ENCODE measurements at places on chromosomes 3 and 15.

DNA sequence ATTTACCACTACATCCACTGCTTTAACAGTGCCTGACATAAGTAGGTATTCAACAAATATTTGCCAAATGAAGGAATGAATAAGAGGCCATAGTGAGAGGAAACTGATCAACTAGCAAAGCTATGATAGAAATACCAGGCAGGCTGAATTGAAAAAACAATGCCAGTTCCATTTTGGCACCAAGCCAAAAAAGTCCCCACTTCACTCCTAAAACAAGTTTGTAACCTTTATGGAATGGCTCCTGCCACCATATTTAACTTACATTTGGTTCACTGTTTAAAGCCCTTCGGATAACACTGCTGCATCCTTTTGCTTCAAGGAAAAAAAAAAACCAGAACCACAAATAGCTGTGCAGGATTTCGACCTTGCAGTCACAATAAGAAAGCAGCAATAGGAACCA is 166.1 kb downstream of the FRMD5 start:
- no peak for DNase-seq

- DNase-seq, result no peak
Measured at GRCh38 chr3:159950156-159950898, 38.3 kb upstream of the IL12A start.

GRCh38 chr3:134308350-134308891 is 57.8 kb upstream of the RYK start:
- peak; percentile 46 for DNase-seq

DNA sequence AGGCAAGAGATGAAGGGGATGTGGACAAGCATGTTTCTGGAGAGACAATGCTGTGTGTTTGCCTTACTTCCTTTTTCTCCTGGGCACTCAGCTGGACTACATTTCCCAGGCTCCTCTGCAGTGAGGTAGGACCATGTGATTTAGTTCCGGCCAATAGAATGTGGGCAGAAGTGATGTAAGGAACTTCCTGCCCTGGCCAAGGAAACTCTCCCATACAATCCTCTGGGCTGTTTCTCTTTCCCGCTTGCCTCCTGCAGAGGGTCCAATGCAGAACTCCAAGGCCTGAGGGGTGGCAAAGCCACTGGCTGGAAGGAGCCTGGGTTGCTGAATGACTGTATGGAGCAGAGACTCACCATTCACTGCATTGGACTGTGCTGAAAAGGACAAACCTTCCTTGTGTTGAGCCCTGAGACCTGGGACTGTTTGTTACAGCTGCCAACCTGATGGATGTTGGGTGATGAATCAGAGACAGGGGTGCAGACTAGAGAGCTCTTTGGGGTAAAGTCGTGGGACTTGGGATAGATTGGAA is 82.7 kb upstream of the SLC6A6 start:
- no peak for DNase-seq

- DNase-seq, result no peak
Measured at GRCh38 chr15:84992157-84992944, 10.7 kb downstream of the PDE8A start.

- DNase-seq, result no peak
Measured at GRCh38 chr3:113065336-113065735, 74.6 kb downstream of the GTPBP8 start.

DNA sequence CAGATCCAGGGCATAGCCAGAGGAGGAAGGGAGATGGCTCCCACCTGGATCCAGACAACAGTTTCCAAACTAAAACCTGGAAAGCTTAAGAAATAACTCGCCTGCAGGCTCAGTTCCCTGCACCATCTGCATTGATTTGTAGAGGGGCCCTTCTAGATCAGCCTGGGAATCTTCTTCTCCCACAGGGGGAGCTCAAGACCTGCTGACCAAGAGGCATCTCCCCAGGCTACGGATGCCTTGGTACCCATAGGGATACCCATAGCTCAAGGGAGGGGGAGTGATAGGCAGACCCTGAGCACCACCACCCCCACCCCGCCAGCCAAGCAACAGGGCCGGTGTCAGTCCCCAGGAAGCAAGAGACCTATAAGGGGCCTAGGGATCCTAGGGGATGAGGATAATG is 28.0 kb upstream of the DCLK3 start:
- DNase-seq, result no peak

- DNase-seq, result no peak
Measured at GRCh38 chr3:70519026-70519425, 206.6 kb upstream of the MDFIC2 start.

DNA sequence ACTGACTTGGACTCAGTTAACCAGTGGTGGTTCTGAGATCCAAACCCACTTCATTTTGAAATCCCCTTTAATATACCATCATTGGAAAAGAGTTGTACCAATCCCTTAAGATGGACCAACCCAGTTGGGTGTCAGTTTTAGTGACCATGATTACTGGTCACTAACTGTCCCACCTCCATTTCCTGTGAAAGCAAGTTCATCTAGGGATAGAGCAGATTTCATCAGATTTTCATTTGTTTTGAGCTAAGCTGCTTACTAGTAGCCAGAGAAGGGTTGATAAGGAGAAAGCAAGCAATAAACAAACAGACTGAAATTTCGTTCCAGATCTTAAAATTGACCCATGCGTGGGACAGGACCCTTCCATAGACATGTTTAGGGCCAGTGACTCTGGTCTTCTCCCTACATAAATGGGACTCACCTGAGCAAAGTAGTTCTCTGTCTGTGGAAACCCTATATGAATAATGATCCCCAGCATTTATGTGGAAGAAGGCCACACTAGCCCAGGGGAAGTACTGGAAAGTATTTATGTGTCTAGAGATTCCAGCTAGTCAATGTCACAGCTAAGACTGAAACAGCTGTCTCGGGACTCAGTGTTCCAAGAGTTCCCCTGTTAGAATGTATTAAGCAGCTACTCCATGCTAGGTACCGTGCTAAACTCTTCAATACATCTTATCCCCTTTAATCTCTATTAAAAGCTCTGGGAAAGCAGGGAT is 196.0 kb upstream of the BCL6 start:
- DNase-seq, result no peak

DNA sequence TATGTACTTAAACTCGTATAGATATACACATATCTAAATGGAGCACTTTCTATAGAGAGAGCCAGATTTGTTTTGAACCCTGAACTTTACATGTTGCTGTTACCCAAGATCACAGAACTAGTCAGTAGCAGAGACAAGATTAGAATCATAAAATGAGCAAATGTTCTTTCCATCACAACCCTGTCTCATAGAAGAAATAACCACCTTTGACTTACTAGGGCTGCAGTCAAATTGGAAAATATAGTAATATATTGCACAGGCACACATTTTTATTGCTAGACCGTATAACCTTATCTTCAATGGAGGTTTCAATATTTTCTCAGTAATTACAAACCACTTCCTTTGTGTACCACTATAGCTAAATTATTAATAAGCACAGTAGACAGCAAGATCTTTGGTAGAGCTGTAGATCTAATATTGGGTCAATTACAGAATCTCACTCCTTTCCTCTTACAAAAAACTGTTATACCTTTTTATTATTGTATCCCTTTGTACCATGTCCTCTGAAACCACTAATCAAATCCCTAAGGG is 41.5 kb upstream of the TBL1XR1 start:
- no peak for DNase-seq

- no peak for DNase-seq
Measured at GRCh38 chr3:23330568-23330967, 127.4 kb downstream of the UBE2E2 start.

DNA sequence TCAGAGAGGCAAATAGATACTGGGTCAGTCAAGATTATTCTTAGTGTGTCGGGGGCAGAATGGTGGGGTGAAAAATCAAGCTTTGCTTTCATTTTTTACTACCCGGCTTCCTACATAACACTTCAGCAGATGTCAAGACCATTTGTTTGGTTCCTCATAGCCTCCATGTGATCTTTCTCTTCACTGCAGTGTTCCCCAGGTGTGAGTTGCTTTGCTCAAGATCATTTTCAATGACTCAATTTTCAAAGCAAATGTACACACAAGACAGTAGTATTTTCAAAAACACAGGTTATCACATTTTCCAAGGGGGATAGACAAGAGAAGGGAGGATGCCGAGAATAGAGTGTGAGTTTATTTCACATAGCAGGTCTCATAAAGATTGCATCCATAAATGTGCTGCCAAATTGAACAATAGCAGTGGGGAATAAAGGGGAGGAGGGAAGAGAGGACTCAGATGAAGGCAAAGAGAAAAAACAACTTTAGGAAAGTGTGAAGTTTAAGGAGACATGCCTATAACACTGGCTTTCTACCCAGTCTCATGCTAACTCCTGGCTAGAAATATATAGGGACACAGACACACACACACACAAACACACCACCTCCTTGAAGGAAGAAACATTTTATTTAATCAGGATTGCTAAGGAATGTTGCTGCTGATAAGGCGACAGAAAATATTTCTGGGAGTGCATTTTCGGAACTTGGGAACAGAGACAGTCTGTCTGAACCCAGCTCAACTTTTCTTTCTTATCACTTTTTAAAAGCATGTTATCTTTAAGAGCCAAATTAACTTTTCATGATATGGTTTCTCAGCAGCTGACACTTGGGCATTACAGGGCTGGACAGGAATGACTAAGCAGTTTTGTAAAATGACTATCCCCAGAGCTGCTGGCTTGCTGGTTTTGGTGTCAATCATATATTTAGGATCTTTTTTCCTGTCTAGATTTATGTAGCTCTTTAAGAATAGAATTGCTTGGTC is 402.4 kb downstream of the RBMS3 start:
- DNase-seq, result no peak

DNA sequence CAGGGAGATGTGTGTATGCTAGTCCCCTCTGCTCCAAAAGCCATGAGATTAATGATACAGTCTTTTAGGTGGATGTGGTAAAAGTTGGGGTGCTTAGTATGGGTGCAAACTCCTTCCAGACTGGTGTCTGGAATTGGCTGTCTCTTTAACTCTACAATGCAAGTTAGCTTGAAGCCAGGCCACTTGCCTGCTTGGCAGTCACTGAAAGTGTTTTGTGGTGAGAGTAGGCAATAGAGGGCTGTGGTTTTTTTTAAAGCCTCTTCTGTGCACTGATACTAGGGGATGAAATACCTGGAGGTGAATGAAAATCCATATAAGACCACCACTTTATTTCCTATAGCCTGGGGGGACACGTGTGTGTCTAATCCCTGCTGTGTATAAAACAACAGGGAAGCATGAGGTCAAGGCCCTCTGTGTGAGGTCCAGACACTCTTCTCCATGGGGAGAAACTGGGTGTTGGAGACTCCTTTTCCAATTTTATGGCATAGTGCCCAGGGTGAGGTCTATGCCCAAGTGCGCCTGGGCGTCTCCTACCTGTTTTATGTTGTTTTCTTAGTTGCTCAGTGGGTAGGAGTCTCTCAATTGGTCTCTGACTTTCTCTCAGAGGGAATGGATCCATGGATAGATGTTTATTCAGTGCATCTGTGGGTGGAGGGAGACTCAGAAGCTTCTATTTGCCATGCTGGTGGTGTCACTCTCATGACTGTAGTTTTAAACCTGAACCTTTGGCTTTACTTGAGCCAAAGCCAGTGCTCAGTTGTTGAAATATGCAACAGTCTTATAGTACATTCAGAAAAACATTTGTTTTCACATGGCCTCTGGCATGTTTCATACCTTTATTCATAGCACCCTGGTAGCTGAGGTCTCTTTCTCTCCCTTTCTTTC is 327.8 kb upstream of the ATP11B start:
- no peak for DNase-seq

DNA sequence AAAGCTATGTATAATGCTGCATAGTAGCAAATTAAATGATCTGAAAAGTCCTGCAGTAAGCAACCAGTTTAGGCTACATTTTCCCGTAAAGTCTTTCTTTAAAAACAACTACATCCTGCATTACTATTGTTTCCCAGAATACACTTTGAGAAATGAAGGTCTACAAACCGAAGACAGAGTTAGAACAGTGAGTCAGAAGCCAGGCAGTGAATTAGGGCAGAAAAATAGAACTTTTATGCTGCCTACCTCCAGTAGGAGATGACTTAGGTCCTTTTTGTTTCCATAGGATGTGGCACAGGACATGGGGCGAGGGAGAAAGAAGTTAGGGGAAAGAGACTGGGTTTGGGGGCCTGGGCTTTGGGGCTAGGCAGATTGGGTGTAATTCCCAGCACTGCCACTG is 127.3 kb downstream of the PPM1L start:
- DNase-seq, result no peak

GRCh38 chr3:149377408-149378364 is at the start of gene TM4SF1:
Gene TM4SF1, minus strand, starts transcription at chr3:149377649. Its CDS starts 102 bp downstream, at chr3:149377547.
- DNase-seq, result peak; percentile 68

- no peak for DNase-seq
Measured at GRCh38 chr3:16286751-16287543, 21.9 kb downstream of the OXNAD1 start.

GRCh38 chr3:11565072-11565471 is 78.6 kb downstream of the VGLL4 start:
- DNase-seq, result no peak

- DNase-seq, result no peak
Measured at GRCh38 chr3:124333931-124334640, 342.2 kb upstream of the ROPN1 start.

GRCh38 chr3:42119561-42120355 is 28.6 kb downstream of the TRAK1 start:
- DNase-seq, result no peak

GRCh38 chr3:118734664-118735063 is 300.0 kb downstream of the IGSF11 start:
- DNase-seq, result no peak

- DNase-seq, result no peak
Measured at GRCh38 chr3:194928831-194929577, 243.3 kb downstream of the FAM43A start.

- DNase-seq, result no peak
Measured at GRCh38 chr15:77030048-77030927, 35.4 kb downstream of the PSTPIP1 start.

DNA sequence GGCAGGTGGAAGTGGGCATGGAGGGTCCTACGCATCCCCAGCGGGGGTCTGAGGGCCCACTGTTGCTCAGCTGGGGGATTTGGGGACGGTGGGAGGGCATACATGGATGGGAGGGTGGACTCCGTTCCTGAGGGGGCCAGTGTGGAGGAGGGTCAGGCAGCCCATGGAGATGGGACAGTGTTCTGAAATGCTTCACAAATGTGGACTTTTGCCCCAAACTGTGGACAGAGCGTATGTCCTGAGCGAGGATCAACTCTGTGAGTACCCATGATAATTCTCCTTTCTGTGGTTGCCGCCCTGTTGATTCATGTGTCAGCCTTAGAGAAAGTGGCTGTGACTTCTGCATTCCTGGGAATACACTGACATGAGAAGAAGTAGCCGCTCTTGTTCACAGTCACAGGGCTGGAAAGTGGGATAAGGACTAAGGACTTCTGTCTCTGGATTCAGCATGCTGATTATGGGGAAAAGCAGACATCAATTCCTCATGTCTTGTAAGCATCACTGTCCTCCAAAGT is 33.4 kb downstream of the SMAD3 start:
- no peak for DNase-seq
